ENCODE measurements at places on chromosomes 16 and 17.

- no peak for DNase-seq
Measured at GRCh38 chr17:28963055-28963611, 11.8 kb upstream of the PHF12 start.

GRCh38 chr16:27758544-27758943 lies 208.6 kb downstream of the KATNIP start:
- DNase-seq, result no peak

- DNase-seq, result no peak
Measured at GRCh38 chr16:67571981-67572431, 9.7 kb downstream of the CTCF start.

- no peak for DNase-seq
Measured at GRCh38 chr16:77491091-77491490, 56.3 kb upstream of the ADAMTS18 start.

DNA sequence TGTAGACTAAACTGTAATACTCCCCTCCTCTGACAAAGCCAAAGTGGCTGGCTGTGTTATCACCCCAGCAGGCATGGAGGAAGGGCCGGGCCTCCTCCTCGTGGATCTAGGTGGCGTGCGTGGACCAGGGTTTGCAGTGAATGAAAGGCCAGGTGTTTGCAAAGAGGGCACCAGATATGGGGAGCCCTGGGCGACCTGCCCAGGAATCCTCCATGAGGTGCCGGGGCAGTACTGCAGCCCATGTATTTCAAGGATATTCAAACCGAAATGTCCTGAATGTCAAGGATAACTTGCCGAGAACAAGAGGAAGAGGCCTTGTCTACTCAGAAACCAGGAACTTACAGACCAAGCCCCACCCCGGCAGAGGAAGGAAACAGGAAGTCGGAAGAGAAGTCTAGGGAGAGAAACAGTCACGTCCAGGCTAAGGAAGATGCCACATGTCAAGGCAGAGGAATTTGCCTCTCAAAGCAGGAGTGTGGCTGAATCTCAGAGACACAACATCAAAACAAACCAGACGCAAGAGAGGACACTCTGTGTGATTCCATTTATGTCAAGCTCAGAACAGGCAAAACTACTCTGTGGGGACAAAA lies 13.7 kb upstream of the OSGIN1 start:
- peak; percentile 36 for DNase-seq

GRCh38 chr17:31622500-31622899 lies 231.0 kb downstream of the RAB11FIP4 start:
- DNase-seq, result no peak

DNA sequence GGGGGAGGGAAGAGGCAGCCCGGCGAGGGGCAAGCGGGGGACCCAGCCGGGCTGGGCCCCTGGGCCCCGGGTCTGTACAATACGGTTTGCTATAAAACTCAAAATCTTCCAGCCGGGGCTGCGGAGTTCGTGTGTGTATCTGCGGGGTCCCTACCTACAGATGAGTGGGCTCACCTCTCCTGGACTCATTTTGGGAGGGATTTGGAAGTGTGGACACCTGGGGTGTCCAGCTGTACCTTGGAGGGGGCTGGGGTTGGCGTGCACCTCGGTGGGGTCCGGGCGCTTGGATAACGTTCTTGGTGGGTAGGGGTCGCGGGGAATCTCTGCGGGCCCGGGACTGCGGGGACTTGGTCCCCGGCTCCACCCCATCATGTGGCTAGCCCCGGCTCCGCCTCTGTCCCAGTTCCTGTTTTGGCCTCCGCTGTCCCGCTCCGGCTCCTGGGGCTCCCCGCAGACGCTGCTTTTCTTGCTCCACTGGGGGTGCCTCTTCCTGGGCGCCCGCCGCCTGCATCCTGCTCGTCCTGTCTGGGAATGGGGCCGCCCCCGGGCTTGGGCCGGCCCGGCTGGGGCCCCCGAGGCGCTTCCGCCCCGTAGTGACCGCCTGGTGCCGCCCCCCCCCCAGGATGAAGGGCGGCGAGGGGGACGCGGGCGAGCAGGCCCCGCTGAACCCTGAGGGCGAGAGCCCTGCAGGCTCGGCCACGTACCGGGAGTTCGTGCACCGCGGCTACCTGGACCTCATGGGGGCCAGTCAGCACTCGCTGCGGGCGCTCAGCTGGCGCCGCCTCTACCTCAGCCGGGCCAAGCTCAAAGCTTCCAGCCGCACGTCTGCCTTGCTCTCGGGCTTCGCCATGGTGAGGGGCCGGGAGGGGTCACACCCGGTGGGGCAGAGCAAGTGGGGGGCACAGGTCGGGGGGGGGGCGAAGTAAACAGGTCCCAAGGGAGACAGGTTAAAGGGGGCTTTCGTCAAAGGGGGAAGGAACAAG lies at the start of gene ORAI3:
TSS of gene ORAI3 (plus strand) at position 402 of the 983 bp plus-strand sequence. CDS start at position 624, 222 bp downstream.
- DNase-seq, result peak; percentile 70

DNA sequence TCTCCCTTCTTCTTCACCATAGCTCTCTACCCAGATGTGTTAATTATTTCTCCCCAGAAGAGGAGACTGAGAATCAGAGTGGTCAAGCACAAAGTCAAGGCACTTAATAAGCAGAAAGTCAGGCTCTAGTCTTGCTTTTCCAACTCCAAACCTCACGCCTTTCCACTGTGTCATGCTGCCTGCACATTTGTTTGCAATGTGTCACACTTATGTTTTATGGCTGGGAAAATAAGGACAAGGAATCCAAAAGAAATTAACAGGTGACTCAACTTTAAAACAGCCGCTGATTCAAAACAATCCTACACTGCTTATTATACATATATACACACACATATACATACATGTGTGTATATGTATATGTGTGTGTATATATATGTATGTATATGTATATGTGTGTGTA lies 255.7 kb upstream of the DYNLRB2 start:
- no peak for DNase-seq

DNA sequence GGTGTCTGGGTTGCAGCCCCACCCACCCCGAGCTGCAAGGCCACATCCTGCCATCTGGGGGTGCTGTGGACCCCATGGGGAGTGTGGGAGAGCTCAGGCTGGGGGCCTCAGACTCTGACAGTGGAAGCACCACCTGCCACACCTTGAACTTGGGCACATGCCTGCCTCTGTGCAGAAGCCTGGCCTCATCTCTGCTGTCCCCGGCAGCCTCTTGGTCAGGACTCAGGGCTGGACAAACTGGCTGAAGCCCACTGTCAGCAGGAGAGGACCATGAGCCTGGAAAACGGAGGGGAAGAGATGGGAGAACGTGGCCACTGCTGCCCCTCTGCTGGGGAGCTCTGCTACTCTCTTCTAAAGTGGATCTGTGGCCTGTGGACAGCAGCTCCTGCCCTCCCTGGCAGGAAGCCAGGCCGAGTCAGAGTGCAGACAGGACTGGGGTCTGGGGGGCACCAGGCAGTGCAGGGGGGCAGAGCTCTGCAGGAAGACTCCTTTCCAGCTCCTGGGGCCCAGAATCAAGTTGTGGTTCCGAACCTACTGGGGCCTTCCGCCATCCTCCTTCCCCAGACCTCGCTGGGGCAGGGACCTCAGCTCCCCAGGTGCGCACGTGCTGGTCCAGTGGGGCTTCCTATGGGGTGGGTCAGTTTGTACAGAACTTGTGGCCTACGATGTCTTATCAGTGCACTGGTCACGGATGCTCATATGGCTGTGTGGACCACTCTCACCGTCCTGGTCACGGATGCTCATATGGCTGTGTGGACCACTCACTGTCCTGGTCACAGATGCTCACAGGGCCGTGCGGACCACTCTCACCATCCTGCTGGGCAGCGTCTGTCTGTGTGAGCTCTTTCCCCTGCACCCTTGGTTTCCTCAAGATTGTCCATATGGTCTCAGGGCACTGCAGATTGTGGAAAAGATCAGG lies 207.7 kb downstream of the LAT start:
- DNase-seq, result no peak

GRCh38 chr17:29154516-29155226 lies 25.5 kb downstream of the MYO18A start:
- DNase-seq, result no peak

- no peak for DNase-seq
Measured at GRCh38 chr16:89613231-89613953, at the start of gene DPEP1. Gene DPEP1 (plus strand): TSS chr16:89613642. CDS start chr16:89630411, 16,769 bp downstream.

DNA sequence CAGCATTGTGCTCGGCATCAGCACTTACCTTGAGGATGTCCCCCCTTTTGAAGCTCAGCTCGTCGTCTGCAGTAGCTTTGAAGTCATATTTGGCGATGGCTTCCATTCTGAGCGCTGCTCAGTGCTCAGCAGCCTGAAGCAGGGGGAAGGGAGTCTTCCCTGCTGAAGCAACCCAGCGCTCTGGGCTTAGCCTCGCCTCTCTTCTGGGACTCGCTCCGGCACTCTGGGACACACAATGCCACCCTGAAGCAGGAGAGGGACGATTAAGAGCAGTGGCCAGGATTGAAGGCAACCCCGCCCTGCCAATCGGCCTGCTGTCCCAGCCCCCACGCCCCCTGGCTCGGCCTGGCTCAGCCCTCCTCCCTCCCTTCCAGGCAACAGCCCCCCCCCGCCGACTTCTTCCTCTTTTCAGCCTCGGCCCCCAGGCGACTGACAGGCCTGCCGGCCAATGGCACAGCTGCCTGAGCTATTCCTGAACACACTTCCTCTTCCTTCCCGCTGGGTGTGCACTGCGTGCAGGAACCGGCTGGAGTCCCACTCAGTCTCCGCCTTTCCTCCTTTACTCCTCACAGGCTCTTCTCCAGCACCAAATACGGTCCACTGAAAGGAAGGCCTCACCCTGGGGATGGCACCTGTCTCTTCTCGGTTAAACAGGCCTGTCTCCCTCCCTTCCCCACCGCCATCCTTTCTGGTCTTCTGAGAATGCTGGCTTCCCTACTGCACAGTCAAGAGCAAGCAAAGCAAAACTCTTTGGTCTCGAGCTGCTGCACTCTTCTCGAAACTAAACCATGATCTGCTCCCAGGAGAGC lies 11.8 kb downstream of the GRB2 start:
- peak; percentile 89 for DNase-seq

GRCh38 chr16:65044873-65045272 lies 77.0 kb downstream of the CDH11 start:
- DNase-seq, result no peak
